ENCODE measurements at places on chromosomes 11 and 22. TPM values are rescaled to one million over a fixed set of nuclear protein-coding genes. Genes with fewer than 3 reads are reported as not detected.

MMP27 gene
- total RNA-seq, result not detected

POTEH gene
- total RNA-seq, result not detected

DDTL gene
- total RNA-seq, result not detected

OR8D2 gene
- not detected for total RNA-seq

MS4A6A gene
- not detected for total RNA-seq

PNPLA5 gene
- not detected for total RNA-seq

ART5 gene
- total RNA-seq, result 3.8 TPM

SAA2 gene
- total RNA-seq, result not detected

MFRP gene
- not detected for total RNA-seq

MYBPC3 gene
- total RNA-seq, result 0.10 TPM

ZNRF3 gene
- total RNA-seq, result 9.5 TPM

TMPRSS5 gene
- 2.6 TPM for total RNA-seq

KRTAP5-7 gene
- total RNA-seq, result 0.41 TPM

SORL1 gene
- total RNA-seq, result 31.8 TPM

JHY gene
- total RNA-seq, result 3.5 TPM

PITPNB gene
- 72.6 TPM for total RNA-seq

MISFA gene
- 8.4 TPM for total RNA-seq

OR8B2 gene
- total RNA-seq, result not detected

C11orf58 gene
- 162 TPM for total RNA-seq

IGSF9B gene
- 9.4 TPM for total RNA-seq

TTC36 gene
- 2.2 TPM for total RNA-seq

CHRM1 gene
- total RNA-seq, result 0.67 TPM

EXPH5 gene
- 35.0 TPM for total RNA-seq

DGAT2 gene
- 1.2 TPM for total RNA-seq

APOL6 gene
- total RNA-seq, result 0.07 TPM

PGR gene
- total RNA-seq, result not detected

TLCD5 gene
- total RNA-seq, result 8.9 TPM

B3GAT1 gene
- 6.3 TPM for total RNA-seq

NXPE2 gene
- not detected for total RNA-seq

PHOX2A gene
- not detected for total RNA-seq

ELFN2 gene
- 0.36 TPM for total RNA-seq

ABCC8 gene
- 23.9 TPM for total RNA-seq

RNF214 gene
- total RNA-seq, result 53.9 TPM

NRGN gene
- 4.9 TPM for total RNA-seq

ZBTB16 gene
- total RNA-seq, result 29.6 TPM

RAG1 gene
- 1.00 TPM for total RNA-seq

MOGAT2 gene
- not detected for total RNA-seq

LRRC56 gene
- 5.4 TPM for total RNA-seq

TUBA8 gene
- 3.2 TPM for total RNA-seq

CLCF1 gene
- total RNA-seq, result 5.4 TPM

HEPHL1 gene
- not detected for total RNA-seq

KRTAP5-8 gene
- 0.24 TPM for total RNA-seq

SMTNL1 gene
- not detected for total RNA-seq
